Peyer's patch (tissue), 4 donors: ENCODE measurements at places on chromosomes 12 and 14. TPM values are rescaled to one million over a fixed set of nuclear protein-coding genes. Genes with fewer than 3 reads are reported as not detected.

The INSM2 gene
- total RNA-seq, result not detected

DNA sequence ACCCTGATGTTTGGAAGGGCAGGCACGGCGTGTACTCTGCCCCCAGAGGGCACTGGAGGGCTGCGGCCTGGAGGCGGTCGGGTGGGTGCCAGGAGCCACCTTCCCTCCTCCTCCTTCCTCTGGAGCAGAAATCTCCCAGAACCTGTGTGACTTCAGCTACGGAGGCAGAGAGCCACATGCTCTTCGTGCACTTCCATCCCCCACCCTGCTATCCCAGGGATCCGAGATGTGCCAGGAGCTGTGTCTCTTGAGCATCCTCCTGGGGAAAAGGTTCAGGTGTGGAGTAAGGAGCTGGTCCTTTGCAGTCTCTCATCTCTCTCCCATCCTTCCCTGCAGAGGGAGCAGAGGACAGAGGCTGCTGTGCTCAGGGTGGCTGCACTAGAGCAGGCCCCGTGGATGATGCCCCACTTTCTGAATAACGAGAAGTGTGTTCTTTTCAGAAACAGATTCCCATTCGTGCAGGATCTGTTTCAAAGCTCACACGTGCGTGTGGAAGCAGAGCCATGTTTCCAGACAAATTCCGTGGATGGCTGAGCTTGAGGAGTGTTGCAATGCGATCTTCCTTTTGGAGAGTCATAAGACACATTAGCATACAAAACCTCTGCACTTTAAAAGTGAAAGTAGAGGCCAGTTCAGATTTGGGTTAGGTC lies 162.9 kb downstream of the ADGRD1 start:
- no peak for DNase-seq

GRCh38 chr12:48933664-48934311 lies 8.5 kb upstream of the FKBP11 start:
- peak; percentile 65 for DNase-seq

The TMEM121 gene
- total RNA-seq, result 0.94 TPM

The WNT1 gene
- total RNA-seq, result not detected

GRCh38 chr12:6264402-6265037 lies 46.0 kb upstream of the PLEKHG6 start:
- peak; percentile 55 for DNase-seq

The GPR68 gene
- not detected for total RNA-seq

- no peak for DNase-seq
Observed at GRCh38 chr12:106280106-106280505, 22.4 kb upstream of the TCP11L2 start.

The FIGNL2 gene
- not detected for total RNA-seq

DNA sequence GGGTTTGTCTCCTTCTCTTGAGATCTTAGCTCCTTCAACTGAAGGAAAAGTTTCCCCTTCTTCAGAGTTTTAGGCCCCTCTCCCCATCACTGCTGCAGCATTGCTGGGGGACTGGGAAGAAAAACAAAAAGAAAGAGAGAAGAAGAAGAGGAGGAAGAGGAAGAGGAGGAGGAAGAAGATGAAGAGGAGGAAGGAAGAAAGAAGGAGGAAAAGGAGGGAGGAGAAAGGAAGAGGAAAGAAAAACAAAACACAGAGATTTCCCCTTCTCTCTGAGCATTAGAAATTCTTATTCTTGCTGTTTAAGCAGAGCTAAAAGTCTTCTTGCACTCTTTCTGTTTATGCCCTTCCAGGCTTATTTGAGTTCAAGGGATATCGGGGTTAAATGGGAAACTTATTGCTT lies 219.8 kb upstream of the AMIGO2 start:
- DNase-seq, result no peak
